ENCODE measurements at places on chromosomes 5 and 9. TPM values are rescaled to one million over a fixed set of nuclear protein-coding genes. Genes with fewer than 3 reads are reported as not detected.

Gene PDE6A
- total RNA-seq: 1.5 TPM

Gene OR1J2
- not detected for total RNA-seq

Gene NRARP
- 178 TPM for total RNA-seq

Gene IL4
- not detected for total RNA-seq

Gene SNCAIP
- 0.84 TPM for total RNA-seq

Gene DDX4
- not detected for total RNA-seq

Gene PDCD1LG2
- total RNA-seq: 1.0 TPM

Gene GFI1B
- 1.3 TPM for total RNA-seq

Gene RIOK2
- 24.9 TPM for total RNA-seq

Gene INSL4
- not detected for total RNA-seq

Gene WDR5
- total RNA-seq: 22.6 TPM

Gene LCN1
- not detected for total RNA-seq

Gene SPOCK1
- total RNA-seq: 2.1 TPM
